Lower leg skin (tissue), 4 donors: ENCODE measurements at places on chromosomes 11 and 22.

DNA sequence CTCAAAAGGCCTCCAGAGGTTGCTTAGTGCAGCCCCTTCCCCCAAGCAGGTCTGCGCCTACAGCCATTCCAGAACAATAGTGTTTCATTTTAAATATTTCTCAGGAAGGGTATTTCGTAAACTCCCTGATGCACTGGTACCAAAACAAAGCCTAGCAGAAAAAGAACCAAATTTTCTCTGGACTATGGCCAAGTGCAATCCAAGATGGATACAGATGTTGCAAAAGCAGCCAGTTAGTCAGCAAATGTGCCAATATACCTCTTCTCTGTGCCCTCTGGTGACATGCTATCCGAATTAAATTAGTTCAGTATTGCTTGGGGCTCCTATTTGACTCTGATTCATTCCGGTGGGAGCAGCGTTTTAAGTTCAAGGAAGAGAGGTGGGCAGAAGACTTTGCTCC lies 247.8 kb downstream of the NTM start:
- no peak for DNase-seq

- DNase-seq: no peak
These were observed 106.1 kb upstream of the CLMP start for GRCh38 chr11:123301013-123301591.

DNA sequence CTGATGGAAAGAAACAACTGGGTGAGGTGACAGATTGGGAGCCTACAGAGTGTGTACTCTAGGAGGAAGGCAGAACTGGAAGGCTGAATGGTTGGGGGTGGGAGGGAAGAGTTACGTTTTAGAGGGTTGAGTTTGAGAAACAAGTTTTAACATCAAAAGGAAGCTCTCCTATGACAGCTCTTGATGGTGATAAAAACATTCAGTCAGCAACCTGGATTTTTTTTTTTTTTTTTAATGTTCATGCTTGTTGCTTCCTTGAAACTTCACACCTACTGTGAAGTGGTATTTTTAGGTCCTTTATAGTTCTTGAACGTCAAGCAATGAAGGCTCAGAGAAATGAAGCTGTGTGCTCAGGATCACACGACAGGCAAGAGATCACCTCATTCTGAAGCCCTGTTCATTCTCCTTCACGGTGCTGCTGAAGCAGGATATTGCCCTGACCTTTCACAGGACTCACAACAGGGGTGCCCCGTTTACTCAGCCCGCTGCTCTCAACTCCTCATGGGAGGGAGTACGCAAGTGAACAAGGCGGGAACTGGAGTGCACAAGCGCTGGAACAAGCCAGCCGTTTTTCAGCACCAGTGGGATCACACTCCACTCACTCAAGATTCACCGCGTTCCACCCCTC lies 1.6 kb upstream of the TMEM109 start:
- no peak for DNase-seq

DNA sequence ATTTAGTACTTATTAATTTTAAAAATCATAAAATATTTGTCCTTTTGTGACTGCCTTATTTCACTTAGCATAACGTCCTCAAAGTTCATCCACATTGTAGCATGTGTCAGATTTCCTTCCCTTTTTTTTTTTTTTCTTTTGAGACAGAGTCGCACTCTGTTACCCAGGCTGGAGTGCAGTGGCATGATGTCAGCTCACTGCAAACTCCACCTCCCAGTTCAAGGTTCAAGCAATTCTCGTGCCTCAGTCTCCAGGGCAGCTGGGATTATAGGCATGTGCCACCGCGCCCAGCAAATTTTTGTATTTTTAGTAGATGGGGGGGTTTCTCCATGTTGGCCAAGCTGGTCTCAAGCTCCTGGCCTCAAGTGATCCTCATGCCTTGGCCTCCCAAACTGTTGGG lies 10.6 kb downstream of the RAB6A start:
- no peak for DNase-seq

DNA sequence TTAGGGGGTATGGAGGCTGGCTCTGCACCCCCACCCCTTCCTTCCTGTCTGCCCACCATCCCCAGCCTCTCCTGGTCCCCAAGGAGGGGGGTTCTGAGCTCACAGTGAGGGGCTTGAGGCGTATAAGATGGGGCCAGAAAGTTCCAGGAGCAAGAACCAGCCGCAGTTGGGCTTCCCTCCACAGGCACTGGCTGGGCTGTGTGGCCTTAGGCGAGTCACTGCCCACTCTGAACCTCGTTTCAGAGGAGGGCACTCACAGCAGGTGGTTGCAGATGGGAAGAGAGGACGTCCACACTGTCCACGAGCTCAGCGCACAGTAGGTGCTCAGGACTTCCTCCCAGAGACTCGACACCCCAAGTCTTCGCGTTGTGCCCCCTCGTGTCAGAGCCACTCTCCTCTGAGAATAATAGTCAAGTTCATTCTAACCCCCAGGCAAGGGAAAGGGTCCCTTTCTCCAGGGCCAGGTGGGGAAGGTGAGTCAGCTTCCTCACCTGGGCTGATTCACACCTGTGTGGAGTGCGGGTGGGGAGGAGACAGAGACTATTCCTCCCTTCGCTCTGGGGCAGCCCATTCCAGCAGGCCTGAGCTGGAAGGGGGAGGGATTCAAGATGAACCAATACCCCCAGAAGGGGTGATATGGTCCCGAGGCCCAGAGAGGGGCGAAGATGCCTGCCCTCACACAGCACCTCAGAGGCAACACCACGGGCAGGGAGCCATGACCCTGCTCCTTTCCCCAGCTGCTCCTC lies 29.3 kb downstream of the RPL3 start:
- no peak for DNase-seq

GRCh38 chr11:27313157-27313821 lies 49.7 kb downstream of the CCDC34 start:
- no peak for DNase-seq

- DNase-seq: no peak
These were observed 92.4 kb upstream of the BID start for GRCh38 chr22:17866621-17867020.

DNA sequence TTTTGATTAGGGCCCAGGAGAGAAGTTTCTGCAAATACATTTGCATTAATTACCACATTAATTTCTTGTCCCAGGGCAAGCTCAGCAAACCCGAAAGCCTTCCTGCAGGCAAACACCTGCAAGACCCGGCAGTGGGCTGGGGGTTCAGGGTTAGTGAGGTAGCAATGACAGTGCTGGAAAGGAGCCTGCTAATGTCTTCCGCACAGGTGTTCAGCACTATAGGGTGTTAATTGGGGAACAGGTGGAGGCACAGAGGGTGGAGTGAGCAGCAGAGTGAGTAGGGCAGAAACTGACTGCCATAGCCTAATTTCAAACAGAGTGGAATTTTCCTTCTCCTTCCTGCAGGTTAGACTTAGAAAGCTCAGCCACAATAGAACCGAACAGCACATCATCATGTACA lies 50.9 kb upstream of the UBASH3B start:
- DNase-seq: no peak

DNA sequence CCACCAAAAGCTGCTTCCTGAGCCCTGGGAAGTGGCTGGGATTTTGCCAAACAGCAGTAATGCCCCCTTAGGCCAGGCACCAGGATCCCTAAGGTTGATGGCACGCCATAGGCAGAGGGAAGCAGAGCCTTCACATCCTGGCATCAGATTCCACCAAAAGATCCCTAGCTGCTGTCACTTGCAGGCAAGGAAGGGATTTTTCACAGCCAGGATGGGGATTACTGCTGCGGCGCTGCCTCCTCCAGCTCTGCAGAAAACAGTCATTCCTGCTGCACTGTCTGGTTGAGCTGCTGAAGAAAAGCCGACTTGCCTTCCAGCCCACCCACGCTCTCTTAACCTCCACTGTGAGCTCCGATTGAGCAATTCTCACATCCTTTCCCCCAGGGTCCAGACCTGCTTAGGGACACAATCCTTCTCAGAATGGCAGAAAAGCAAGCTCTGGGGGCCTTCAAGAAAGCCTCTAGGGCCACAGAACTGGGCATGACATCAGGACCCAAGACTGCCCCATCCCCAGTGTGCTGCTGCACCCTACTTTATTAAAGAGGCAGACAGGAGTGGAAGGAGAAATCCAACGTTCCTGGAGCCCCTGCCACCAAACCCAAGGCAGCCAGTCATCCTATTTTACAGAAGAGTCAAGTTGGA lies 19.9 kb downstream of the SYN3 start:
- DNase-seq: peak; percentile 76

DNA sequence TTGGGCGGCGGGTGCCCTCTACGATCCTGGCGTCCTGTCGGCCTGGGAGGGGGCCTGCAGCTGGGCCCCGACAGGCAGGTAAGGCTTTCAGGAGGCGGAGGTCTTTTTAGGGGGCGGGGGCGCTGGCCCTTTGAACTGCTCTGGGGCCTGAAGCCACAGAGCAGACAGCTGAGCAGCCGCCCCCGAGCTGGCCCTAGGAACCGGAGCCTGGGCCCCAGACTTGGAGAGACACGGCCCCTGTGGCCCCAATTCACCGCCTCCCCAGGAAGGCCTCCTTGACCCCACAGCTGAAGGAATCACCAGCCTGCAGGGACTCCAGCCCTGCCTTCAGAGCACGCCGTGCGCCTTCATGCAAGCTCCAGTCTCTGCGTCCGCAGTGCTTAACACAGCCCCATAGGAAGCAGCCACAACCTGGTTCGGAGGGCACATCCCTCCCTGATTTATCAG lies 618 bp upstream of the CERK start:
- no peak for DNase-seq

DNA sequence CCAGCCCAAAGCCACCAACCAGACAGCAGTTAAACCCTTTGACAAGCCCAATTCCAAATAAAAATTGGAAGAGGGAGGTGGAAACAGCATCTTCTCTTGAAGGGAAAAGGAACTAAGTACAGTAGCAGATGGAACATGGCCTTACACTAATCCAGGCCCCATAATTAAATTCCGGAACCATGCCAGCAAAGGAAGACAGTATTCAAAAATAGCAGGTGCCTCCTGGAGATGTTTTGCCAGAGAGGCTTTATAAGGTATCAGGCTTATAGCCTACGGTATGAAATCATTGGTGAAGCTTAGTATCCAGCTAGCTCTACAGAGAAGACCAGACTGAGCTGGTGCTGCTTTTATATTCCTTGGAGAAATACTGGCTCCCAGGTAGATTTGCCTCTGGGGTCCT lies 344.1 kb upstream of the API5 start:
- no peak for DNase-seq

GRCh38 chr11:100927579-100927978 lies 202.0 kb downstream of the PGR start:
- DNase-seq: no peak

- DNase-seq: peak; percentile 86
These were observed 14.2 kb downstream of the TXN2 start for GRCh38 chr22:36467042-36467810.

GRCh38 chr11:74466916-74467885 lies at the start of gene KCNE3:
TSS of gene KCNE3 (minus strand) at chr11:74467549. CDS start at chr11:74457563, 9,986 bp downstream.
- no peak for DNase-seq

DNA sequence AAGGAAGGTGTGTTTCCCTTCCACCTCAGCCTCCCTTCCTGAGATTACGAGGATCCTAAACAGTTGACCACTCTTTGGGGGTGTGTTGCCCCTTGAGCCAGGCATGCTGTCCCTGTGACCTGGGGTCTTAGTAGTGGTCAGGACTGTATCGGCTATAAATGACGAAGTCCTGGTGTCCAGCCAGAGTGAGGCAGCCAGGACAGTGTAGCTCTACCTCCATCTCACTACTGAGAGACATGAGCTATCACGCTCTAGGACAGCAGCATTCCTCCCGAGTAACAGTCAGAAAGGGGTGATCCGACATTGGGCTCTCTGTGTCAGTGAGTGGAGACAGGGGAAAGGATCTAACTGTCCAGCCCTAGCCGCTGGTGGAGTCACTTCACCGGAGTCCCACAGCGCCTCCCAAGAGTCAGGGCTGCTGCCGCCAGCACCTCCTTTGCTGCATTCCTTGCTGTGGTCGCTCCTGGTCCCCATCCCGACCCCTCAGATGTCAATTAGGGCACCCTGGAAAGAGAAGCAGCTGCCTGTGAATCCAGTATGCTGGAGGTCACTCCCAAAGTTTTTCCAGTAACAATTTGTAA lies 3.3 kb upstream of the B3GNT6 start:
- DNase-seq: no peak
